ENCODE measurements at places on chromosomes 2 and 18.

DNA sequence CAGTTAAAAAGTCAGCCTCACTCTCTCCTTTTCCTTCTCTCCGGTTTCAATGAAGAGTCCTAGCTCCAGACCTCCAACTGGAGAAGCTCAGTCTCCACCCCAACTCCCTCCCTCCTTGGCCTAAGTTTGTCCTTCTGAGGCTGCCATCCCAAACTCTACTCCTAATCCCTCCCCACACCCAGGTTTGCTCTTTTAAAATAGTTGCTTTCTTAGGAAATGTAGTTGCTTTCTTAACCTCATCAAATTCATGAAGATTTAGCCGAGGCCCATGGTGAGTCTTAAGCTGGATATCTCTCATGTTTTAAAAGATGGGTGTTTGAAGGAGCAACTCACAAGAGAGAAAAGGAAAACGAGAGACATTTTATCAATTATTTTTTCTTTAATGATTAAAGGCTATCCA is 937 bp upstream of the LANCL1 start:
- peak; percentile 6 for DNase-seq

DNA sequence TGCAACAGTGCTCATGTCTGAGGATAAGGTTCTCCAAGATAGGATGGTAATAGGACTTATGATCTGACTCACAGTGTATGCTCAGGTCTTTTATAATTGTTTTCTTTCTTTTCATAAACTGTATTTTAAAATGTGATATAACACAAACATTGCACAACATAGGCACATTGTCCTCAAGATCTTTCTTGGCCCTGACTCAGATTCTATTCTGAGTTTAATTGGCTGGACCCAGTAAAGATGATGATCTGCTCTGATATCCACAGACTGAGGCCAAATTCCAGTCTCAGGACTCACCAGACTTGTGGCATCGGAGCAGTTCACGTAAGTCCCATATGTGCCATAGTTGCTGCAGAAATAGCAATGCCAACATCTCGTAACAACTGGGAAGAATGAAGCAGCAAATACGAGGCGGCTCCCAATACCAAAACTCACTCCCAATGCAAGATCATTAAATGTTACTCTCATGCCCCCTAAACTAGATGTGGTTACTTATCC is 448.9 kb upstream of the SLC14A2 start:
- DNase-seq: peak; percentile 46

- no peak for DNase-seq
Measured at GRCh38 chr2:239544918-239545465, 144.2 kb upstream of the HDAC4 start.

GRCh38 chr18:54263904-54264336 is 5.4 kb upstream of the POLI start:
- DNase-seq: peak; percentile 80

DNA sequence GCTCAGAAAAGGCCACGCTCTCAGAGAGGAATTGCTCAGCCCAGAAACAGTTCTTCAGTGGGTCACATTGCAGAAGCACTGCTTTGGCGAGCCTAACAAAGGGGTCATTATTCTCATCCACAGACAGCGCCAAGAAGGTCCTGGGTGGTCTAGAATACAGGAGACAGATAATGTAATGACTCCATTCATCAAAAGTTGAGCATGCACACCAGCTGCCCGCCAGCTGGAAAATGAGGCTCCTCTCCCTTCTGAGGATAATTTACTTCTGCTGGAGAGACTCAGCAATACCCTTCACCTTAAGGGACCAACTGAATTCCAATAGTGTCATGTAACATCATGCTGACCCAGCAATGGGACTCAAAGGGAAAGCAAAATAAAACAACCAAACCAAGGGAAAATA is 79.9 kb downstream of the TRIB2 start:
- DNase-seq: no peak

- no peak for DNase-seq
Measured at GRCh38 chr2:60706021-60706420, 50.0 kb upstream of the PAPOLG start.

GRCh38 chr2:177537636-177538035 is 145.1 kb downstream of the AGPS start:
- peak; percentile 90 for DNase-seq

DNA sequence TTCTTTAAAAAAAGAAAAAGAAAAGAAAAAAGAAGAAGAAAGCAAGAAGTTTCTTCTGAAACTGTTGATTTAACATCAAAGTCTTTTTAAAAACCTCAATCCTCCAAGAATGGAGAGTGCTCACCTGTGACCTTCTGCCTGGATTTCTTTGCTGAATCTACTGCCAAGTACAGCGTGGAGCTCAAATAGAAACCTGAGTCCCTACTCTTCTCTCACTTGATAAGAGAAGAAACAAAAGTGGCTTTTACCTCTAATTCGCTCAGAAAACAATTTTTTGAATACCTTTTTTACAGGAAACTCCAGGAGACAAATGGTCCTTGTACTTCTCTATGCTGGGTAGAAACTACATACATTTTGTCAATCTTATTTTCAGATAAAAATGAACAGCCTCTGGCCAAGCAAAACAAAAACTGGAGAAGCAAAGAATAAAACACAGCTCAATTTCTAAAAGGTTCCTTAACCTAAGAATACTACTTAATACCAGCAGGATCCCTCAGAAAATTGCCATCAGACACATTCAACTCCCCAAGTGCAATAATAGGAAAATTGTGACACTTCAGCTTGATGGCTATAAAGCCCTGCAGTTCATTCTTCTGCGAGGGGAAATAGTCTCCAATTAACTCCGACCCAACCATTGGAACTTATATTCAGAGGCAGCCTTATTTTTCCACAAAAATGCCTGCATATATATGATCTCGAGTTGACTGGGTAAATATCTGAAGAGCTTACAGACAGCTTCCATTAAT is 85.8 kb downstream of the GRB14 start:
- DNase-seq: no peak

DNA sequence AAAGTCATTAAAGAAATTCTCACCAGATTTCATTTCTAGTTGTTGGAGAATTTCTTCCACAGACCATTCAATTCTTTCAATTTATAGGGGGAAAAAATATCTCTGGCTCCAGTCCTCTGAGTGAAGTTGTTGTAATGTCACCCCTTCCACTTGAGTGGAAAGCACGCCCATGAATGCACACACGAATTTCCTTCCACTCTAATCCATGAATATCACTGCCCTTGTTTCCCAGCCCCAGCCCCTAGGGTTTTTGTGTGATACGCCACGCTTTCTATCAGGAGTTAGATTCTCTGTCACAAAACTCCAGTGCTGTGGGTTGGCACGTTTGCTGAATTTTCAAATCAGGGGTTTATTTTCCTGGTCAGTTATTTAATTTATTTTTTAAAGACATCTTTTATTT is 38.1 kb downstream of the CDCA7 start:
- no peak for DNase-seq

DNA sequence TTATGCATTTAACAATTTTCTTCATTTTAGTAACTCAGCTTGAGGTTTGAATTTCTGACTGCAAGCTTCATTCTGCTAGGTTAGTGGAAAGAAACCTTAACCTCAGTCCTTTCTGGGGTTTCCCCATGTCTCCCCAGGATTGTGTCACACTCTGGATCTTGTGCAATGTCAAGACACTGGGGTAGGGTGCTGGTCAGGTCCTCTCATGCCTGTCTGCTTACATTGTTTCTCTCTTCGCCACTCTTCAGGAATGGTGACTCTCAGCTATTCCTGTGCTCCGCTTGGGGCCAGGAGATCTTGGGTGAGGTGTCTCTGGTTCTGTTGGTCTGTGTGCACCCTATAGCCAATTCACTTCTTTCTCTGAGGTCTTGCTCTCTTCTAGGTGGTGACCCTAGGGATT is 23.9 kb downstream of the CTLA4 start:
- no peak for DNase-seq

DNA sequence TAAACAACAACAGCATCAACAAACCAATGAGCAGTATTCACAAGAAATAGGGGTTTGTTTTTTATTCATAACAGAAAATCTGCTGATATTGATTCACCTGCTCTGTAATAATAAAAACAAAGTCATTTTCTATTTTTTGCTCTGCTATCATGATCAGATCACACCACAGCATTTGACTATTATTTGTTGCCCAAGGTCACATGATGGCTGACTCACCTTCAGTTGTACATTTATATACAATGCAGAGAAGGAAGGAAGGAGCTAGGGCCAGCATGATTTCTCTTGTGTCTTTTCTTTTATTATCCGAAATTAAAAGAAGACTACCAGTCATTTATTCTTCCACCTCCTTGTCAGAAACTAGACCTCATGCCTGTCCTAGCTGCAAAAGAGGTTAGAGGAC is 1427.7 kb upstream of the CELF4 start:
- peak; percentile 17 for DNase-seq

GRCh38 chr2:200257570-200257969 is 48.9 kb upstream of the SPATS2L start:
- DNase-seq: no peak

- DNase-seq: no peak
Measured at GRCh38 chr18:58037163-58037562, 6.9 kb upstream of the NEDD4L start.

- DNase-seq: no peak
Measured at GRCh38 chr2:28539118-28539541, 43.3 kb downstream of the PLB1 start.

DNA sequence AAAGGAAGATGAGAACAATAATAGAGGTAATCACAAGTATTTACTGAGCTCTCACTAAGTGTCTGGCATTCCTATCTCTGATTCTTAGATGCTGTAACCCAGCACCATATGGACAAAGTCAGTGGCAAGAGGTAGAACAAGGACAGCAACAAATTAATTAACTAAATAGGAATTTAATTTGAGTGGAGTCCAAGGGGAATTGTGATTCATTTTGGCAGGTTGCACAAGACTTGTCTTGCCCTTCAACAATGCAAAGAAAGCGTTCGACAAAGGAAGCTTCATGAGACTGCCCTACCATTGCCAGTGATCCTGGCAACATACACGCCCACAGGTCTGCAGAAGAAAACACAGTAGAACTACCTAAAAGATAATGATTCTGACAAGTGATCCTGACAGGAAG is 221.6 kb downstream of the RBM43 start:
- peak; percentile 13 for DNase-seq

DNA sequence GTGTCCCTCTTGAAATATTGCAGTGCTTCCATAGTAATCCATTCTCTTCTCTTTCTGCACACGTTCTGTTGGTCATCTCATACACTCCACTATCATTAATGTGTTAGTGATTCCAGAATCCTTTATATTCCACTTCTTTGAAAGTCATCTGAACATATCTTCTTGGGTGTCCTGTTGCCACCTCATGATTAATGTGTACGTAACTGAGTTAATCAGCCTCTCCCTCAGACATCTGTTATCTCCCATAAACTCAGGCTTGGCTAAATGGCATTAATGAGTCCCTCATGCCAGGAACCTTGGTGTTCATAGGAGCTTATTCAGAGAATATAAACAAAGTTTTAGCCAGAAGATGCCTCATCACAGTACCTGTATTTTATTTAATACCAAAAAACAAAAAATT is 126.4 kb downstream of the NCOA1 start:
- DNase-seq: peak; percentile 77

DNA sequence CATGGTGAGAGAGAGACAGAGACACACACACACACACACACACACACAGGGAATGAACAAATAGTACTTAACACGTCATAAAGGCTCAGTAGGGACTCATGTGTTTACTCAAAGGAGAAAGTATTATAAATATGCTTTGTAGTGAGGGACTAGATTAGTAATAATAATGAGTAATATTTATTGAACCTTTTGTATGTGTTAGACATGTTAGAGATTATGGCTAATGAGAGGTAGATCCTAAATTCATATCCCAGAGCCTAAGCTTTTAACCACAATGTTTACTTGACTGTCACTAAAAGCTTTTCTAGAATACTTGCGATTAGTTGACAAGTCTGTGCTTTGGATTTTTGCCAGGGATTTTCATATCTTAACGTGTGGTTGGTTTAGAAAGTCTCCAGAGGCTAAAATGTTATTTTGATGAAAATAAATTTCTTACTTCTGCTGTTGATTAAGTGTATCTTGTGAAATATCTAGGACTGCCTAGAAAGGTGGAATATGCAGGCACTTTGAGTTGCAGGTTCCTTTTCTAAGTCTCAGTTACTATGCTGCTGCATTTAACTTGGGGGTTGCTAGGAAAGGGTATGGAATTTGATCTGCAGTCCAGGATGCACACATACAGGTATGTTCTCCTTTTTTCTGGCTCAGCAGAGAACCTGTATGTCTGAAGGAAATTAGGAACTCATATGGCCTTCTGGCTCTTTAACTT is 64.5 kb downstream of the UBR3 start:
- DNase-seq: peak; percentile 69

- DNase-seq: peak; percentile 22
Measured at GRCh38 chr2:31729442-31730092, 148.8 kb upstream of the SRD5A2 start.

GRCh38 chr2:208097801-208098200 is 26.5 kb downstream of the CRYGD start:
- DNase-seq: no peak

DNA sequence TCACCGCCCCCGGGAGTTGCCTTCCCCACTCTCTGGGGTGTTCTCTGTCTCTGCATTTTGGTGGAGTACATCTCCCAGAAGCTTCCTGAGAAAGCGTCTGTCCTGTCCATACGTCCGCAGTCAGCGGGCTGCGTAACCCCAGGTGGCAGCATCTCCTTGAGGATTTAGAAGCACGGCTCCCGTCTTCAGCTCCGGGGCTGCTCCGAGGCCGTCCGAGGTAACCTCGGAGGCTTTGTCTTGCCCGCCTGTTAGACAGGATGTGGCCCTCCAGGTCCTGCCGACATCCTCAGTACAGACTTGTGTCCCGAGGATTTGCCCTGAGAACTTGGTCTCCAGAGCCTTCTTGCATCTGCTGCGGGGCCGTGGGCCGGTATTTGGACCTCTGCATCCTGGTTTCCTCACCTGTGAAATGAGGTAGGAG is 58.4 kb downstream of the CTDP1 start:
- DNase-seq: no peak

GRCh38 chr18:58542426-58543159 is 86.3 kb downstream of the ALPK2 start:
- no peak for DNase-seq

DNA sequence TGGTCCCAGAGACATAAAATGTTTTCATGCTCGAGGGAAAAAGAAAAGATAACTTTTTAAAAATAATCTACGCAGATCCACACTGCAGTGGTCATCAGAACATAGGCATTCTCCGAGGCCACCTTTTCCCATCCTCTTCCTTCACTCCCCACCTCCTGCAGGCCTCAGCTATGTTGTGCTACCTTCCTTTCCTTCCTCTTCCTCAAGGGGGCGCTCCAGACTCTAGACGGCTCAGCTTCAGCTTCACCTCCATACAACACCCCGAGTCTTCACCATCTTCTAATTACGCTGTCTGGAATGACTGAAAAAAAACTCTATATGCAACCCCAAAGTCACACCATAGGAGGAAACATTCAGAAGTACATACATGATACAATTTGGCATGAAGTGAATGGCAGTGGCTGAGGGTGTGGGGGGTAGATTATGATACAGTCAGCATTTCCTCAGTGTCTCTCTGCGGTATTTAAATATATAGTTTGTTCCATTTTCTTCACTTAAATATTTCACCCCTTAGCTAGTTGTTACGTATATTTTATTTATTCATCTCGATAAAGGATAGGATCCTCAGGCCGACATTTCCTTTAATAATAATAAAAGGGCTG is 583.6 kb downstream of the IRS1 start:
- DNase-seq: peak; percentile 64
